Activated T-helper 1 cell treated with Interleukin-2 at 50 U/mL for 16 hours (primary cell): ENCODE measurements at places on chromosomes 5 and 9.

- no peak for DNase-seq
These were observed 52.2 kb upstream of the SPINK5 start for GRCh38 chr5:148011398-148012137.

- DNase-seq = no peak
These were observed 257.1 kb downstream of the FBXL7 start for GRCh38 chr5:15757103-15757502.

DNA sequence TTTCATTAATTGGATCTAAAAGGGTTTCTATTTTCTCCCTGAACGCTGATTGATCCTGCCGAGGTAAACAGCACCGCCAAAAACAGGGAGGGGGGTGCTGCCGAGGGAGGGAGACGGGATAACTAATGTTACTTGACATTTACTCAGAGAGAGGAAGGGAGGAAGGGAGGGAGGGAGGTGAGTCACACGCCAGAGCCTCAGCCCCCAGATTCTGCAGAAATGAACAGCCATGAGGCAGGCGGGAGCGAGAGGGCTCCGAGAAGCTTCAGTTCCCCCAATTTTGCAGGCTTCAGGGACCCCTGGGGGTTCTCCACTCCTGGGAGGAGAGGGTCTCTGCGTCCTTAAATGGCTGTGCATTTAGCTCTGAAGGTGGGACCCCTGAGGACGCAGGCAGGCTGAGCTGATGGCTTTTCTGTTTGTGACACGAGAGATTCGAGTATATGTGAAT lies 59.1 kb upstream of the IER5L start:
- DNase-seq = peak; percentile 29

GRCh38 chr5:159341906-159342310 lies 11.6 kb upstream of the IL12B start:
- peak; percentile 25 for DNase-seq

DNA sequence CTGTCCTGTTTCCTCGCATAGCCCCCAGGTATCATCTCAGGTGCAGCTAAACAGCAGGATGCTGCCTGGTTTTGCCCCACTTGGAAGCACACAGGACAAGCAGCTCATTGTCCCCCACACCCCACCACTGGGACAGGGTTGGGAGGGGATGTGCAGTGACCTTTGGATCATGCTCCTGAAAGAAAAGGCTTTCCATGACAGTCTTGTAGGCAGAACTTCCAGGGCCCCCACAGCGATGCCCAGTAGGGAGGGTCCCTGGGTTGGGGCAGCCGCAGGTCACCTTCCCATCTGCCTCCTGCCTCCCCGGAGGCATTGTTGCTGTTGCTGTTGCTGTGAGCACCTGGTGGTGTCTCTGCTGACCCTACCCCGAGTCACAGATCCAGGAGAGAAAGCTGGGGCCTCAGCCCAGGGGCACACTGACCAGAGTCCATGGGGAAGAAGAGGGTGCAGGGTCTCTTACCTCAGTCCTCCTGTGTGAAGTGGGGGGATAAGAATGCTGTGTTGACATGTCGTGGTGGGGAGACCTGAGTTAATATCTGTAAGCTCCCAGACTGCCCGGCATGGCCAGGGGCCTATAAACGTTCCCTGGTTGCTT lies 8.5 kb downstream of the CEP72 start:
- no peak for DNase-seq

- no peak for DNase-seq
These were observed 421.5 kb upstream of the DAP start for GRCh38 chr5:11182441-11183080.

DNA sequence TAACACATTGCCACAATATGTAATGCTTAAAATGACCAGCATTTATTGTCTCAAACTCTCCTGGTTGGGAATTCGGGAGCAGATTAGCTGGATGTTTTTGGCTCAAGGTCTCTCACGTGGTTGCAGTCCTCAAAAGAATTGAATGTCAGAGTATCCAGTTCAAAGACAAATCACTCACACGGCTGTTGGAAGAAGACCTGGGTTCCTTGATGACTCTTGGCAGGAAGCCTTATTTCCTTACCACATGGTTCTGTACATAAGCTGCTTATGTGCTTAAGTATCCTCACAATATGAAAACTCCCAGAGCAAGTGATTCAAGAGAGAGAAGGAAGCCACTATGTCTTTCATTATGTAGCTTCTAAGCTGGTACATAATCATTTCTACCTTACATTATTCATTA lies 230.3 kb upstream of the PTPRD start:
- DNase-seq = no peak

- DNase-seq = no peak
These were observed 186.7 kb upstream of the TLX3 start for GRCh38 chr5:171122372-171122771.

DNA sequence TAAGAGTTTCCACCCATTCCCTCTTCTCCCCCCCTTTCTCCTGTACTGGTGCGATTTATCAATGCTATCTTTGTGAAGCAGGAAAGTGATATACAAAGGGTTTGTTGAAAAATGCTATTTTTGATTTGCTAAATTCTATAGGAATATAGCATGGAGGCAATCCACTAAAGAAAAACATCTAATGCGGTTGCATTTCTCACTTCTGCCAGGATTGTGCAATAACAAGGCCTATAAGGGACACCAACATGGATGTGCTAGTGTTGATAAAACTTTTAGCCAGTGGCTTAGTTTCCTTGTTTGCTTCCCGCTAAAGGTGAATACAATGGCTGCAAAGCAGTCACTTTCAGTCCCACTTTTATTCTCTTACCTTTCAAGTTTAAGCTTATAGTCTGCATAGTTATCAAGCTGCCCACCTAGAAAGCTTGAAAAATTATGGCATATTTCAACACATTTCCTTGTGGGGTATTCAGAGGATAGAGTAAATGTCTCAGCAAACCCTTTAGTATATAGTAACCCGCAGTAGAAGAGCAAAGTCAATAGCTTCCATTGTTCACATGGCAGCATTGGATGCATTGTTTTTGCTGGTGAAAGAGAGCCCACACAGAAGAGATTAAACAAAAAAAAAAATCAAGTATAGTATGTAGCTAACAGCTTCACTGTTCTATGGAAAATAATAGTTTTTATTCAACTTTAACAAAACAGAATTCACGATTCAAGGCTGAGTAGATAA lies 674.6 kb upstream of the SEMA6A start:
- DNase-seq = no peak

DNA sequence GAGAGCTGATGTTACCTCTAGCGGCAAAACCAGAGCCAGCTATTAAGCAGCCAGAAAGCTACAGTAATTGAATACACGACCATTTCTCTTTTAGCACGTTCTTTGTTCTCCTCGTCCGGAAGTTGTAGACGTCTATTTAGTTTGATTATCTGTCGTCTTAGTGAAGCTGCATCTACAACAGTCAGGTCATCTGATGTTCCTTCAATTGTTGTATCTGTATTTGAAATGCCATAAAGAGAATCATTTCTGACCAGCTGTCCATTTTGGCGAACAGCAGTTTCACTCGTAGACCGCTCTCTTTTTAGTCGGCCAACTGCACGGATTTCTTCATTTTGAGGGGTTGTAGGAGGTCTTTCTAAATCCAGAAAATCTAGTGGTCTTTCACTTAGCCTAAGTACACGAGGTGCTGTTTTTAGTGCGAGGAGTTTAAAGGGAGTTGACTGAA lies 12.6 kb downstream of the PDE6A start:
- DNase-seq = no peak

GRCh38 chr5:78813286-78813685 lies 164.7 kb upstream of the LHFPL2 start:
- no peak for DNase-seq
